ENCODE measurements at places on chromosomes 12 and 14.

DNA sequence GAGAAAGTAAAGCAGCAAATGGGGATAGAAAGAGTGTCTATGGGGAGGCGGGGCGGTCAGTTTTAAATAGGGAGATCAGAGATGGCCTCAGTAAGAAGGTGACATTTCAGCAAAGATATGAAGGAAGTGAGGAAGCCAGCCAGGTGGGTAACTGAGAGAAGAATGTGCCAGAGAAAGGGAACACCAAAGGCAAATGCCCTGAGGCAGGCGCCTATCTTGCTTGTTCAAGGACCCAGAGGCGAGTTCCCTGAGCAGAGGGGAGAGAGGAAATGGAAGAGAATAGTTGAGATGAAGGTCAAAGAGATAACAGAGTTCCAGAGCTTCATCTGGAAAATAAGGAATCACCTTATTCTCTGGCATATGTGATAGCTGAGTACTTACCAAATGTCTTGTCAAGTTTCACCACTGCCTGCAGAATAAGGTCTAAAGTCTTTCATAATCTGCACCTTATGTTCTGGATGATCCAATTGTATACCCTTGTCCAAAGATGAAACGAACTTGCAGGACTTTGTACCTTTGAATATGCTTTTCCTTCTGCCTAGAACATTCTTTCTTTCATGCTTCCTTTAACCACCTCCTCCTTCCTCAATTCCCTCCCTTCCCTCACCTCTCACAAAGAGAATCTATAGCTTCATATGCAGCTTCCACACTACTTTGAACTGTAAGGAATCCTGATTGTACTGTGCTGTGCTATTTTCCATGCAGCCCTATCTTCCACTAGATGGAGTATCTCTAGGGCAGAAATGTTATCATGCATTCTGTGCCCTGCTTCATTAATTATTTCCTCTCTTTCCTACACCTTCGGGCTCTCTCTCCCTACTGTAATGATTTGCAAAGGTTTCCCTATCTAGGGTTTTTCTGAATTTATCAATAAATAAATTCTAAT is 38.5 kb downstream of the GNPTAB start:
- peak; percentile 5 for DNase-seq

DNA sequence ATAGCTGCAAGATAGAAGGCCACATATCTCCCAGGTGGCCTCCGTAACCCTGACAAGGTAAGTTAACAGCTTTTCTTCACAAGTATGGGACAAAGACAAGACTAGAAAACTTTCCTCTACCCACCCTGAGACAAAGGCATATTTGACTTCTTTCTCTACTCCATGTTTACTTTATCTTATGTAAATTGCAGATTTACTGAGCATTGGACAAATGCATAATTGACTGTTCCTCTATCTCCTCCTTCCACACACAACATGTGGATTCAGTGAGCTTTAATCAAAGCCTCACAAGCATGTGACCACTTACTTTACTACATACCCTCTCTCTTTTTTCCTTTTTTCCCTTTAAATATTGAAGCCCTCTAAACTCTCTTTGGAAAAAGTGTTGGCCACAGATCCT is 289.1 kb upstream of the TMTC1 start:
- DNase-seq, result no peak

GRCh38 chr12:120801146-120801545 is 75.5 kb downstream of the ACADS start:
- DNase-seq, result no peak

GRCh38 chr14:57390806-57391516 is 575 bp downstream of the NAA30 start:
- peak; percentile 66 for DNase-seq

- no peak for DNase-seq
These were observed 77.2 kb upstream of the DCD start for GRCh38 chr12:54725233-54725843.

GRCh38 chr14:25349269-25349668 is 299.3 kb upstream of the STXBP6 start:
- DNase-seq, result no peak

Data from stimulated activated naive CD4-positive, alpha-beta T cell (primary cell).